A375 (cell line): ENCODE measurements at places on chromosomes 1 and 21. TPM values are rescaled to one million over a fixed set of nuclear protein-coding genes. Genes with fewer than 3 reads are reported as not detected.

The GUCA2B gene
- total RNA-seq, result not detected in 2 replicates

The DNAJC28 gene
- 0.11 and 0.37 TPM in 2 replicates for total RNA-seq

The GLIS1 gene
- 0.08 TPM in 2 replicates for total RNA-seq

The TRNP1 gene
- total RNA-seq, result 49.2 and 52.2 TPM in 2 replicates

The PTPN22 gene
- 1.7 and 2.0 TPM in 2 replicates for total RNA-seq

The PTCH2 gene
- total RNA-seq, result 0.04 and 0.08 TPM in 2 replicates

The ATP6V1G3 gene
- total RNA-seq, result not detected in 2 replicates

The RGS13 gene
- total RNA-seq, result not detected in 2 replicates
